Stimulated activated CD4-positive, alpha-beta T cell treated with anti-CD3 and anti-CD28 coated beads, Interleukin-4, amount 100 ng/mL, for 48 hours (primary cell): ENCODE measurements at places on chromosomes 3 and 15.
A peak's percentile ranks its signal among the peaks of the same experiment; 100 is the strongest.

- DNase-seq = peak; percentile 3
These were observed 69.5 kb downstream of the C3orf38 start for GRCh38 chr3:88219138-88219792.

DNA sequence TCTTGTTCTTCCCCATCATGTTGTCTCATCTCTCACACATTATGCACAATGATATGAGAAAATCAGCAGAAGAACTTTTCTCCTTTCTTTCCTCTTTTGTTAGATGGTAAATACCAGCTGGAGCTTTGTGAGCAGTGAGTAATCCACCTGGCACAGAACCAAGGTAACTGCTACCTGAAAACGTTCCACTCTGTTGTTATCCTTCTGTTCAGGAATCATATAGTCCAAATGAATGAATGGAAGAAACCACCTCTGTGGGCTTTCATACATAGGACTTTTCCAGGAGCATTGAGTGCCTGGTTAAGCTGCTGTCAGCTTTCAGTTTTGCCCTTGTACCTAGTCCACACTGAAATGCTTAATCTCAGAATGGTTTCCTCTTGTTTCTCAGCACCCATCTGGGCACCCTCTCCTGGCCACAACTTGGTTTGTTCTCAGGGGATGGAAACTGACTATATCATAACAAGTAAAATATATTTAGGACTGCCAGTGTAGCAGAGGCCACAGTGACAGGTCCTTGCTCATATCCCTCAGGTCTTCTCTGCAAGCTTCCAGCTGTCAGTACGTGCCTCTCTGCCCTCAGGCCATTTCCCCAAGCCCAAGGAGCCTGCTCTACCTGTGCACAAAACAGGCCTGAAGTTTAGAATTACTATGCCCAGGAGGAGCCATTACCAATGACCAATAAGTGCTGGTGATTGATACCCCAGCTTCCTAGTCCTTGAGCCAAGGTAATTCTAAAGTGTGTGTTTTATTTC lies 23.5 kb upstream of the SLC4A7 start:
- no peak for DNase-seq

- DNase-seq = no peak
These were observed 300.4 kb upstream of the RASGRP1 start for GRCh38 chr15:38864827-38865581.

DNA sequence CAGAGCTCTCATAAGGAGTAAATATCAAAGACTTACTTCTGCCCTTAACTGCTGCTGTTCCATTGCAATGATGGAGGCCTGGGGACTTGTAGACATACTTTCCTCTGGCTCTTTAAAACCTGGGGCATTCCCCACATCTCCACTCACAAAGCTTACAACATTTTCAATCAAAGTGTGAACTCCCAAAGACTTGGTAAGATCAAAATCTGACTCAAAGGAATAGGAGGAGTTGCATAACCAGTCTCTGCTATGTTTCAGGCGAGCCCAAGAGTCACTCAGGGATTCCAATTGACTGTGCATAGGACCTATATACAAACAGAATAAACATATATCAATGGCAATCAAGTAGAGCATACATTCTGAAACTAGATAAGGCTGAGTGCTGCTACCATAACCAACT lies 101.5 kb downstream of the FBXL22 start:
- DNase-seq = no peak

GRCh38 chr3:194465920-194466570 lies 20.8 kb downstream of the ATP13A3 start:
- DNase-seq = no peak
